ENCODE measurements at places on chromosomes 6 and 20.

GRCh38 chr6:89387516-89388201, 24.4 kb downstream of the RRAGD start:
- DNase-seq, result no peak

DNA sequence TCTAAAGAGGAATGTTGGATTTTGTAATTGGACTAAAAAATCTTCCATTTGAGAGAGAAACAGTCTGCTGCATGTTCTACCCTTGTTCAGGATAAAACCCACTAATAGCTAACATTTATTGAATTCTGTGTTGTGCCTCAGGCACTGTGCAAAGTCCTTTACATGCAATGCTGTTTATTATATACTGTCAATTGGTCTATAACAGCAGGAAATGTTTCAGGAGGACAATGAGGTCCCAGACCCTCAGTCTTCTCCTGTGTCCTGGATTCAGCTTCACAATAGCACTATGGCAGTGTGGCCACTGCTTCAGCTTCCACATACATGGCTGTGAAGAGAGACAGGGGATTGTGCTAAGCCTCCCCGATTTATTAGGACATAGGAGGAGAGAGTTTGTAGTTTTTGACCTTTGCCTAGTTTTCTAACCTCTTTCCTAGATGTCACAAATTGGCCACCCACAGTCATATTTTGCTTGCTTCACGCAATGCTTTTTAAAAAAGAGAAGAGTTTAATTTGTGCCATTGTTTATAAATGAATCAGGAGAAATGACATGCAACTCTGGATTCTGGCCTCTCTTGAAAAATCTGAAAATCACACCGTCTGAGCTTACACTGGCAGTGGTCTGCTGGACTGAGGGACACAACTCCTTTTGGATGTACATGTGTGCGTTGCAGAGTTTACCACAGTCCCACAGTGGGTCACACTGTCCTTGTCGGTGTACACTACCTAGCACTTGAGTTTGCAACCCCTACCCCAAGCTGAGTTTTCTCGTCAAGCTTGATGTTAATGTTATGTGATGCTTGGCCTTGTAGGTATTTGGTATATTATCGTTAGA, 11.3 kb downstream of the PTPN1 start:
- DNase-seq, result no peak

- no peak for DNase-seq
Observed at GRCh38 chr6:99613409-99613704, 6.7 kb downstream of the PRDM13 start.

DNA sequence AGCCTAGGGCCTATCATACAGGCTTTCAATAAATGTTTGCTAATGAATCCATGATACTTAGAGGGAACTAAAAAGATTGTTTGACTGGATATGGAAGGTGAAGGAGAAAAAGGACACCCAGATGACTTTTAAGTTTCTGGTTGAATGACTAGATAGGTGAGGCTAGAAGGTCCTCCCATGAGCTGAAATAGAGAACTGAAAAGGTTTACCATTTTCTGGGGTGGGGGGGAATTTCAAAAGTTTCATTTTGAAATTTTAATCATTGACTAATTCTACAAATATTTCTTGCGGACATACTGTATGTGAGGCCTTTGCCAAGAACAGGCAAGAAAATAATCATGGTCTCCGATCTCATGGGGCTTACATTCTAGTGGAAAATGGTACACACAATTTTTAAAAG, 17.9 kb upstream of the ZBTB2 start:
- no peak for DNase-seq

DNA sequence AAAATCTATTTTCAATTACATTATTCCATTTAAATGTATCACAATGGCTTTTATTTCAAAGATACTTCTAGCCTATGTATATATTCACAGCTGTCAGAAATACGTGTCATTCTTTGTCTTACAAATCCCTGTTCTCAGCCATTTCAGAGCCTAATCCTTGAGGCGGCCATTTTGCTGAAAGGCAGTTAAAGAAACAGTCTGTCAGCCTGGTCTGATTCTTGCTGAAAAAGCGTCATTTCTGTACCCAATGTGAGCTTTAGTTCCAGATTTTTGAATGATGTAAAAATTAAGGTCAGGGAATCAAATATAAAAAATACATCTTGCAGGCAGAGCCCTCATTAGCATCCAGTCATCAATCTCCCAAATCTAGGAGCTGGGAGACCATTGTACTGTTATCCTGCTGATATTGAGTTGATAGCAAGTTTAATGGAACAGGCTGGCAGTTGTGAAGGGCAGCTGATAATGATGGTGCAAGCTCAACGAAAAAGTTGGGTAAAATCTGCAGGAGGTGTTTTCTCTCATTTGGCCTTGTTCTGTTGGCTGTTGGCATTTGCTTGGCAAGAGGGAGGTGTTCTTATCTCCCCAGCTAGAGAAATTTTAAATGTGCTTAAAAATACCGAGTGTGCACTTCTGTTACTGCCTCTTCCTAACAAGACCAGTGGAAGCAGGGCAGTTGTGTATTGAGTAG, 314.8 kb downstream of the SOX4 start:
- DNase-seq, result no peak

DNA sequence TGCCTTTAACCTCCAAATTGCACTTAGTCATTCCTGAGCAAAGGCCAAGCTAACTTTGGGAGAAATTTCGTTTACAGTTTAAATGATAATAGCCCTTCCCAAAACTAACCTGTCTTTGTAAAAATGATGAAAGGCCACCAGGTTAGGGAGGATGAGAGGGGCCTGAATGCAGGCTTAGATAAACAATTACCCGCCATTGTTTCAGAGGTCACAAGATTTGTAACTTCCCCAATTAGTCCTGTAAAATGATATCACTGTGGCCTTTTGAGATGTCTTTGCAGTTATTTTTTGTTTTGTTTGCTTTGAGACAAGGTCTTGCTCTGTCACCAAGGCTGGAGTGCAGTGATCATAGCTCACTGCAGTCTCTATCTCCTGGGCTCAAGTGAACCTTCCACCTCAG, 26.3 kb downstream of the GNL1 start:
- no peak for DNase-seq

- no peak for DNase-seq
Observed at GRCh38 chr20:63765082-63765873, 25.7 kb downstream of the SLC2A4RG start.

DNA sequence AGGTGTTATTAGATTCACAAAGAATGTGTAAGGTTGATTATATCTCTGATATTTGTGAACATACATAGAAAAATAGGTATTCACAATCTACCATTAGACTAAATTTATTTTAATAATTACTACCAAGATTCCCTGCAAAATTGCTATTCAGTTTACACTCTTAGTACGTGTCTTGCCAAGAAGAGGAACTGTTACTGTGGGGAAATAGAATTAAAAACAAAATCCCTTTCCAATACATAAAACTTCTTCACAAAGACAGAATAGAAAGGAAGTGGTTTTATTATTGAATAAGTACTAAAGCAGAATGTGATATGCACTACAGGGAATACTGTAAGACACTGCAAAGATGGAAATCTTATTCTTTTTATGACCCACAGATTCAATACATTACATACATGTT, 17.0 kb downstream of the RAB32 start:
- DNase-seq, result no peak

DNA sequence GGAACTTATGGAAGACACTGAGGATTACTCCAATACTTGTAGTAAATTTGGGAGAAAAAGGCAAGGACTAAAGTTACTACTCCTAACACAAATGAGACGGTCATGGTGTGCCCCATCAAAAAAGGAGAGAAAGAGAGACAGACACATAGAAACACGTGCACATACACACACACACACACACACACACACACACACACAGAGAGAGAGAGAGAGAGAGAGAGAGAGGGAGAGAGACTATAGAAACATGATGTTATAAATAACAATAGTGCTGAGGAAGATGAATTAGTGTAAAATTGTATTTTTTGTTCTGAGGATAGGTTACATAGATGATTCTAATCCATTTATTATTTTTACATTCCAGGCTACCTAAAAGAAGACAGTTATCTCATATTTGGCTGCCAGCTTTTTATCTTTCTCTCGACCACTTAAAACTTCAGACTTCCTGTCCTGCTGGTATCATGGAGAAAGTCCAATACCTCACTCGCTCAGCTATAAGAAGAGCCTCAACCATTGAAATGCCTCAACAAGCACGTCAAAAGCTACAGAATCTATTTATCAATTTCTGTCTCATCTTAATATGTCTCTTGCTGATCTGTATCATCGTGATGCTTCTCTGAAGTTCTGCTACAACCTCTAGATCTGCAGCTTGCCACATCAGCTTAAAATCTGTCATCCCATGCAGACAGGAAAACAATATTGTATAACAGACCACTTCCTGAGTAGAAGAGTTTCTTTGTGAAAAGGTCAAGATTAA, 10.5 kb downstream of the PLN start:
- no peak for DNase-seq

- DNase-seq, result no peak
Observed at GRCh38 chr20:52752023-52752422, 220.1 kb upstream of the TSHZ2 start.

DNA sequence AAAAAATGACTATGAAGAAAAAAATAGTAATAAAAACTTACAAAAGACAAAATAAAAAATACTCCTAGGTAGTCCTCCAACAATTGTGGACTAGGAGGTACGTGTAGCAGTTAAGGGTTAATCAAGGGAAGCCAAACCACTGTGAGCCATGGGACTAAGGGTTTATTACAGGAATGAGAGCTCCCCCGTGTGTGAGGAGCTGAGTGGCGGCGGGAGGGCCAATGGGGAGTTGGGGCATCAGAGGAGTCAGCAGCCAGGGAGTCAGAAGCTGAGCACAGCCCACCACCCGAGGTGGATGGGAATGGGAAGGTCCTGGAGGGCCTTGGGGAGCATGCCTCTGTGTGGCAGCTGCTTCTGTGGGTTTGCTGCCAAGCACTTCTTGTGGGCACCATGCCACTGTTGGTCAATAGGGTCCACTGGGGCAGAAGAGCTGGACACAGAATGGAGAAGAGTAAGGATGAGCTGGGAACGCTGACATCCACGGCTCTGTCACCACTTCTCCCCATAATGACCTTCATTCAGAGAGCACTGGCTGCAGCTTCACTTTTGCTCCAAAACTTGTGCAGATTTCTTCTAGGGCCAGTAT, 373.3 kb downstream of the CDKAL1 start:
- DNase-seq, result no peak

DNA sequence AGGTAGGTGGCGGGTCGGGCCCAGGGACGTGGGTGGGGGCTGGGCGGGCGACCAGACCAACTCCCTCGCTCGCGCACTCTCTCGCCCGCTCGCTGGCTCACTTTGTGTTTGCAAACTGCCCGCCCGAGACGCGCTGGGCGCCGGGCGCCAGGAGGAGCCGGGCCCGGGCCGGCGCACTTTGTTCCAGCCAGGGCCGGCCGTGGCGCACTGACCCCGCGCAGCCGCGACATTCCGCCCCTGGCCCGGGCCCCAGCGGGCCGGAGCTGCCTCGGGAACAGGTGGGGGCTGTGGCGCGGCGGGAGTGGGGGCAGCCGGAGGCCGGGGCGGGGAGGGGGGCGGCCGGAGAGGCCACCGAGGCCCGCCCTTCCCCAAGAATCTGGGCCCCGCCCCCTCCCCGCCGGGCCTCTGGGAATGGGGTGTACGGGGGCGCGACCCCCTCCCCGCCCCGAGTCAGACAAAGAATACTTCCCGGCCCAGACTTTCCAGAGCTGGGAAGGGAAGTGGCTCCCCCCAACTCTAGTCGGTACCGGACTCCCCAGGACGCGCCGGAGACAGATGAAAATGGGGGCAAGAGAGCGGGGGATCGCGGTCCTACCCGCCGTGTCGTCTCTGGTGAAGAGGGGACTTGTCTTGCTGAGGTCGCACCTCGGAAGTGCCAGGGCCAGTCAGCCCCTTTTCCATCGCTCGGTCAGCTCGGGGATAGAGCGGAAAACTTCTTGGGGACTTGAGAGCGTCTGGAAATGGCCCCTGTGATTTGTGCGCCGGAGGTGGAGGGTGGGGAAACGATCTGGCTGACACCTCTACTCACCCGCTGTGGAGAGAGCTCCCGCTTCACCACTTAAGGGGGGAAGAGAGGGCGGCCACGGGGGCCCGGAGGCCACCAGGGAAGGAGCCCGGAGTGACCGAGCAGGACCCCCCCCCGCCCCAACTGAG, 951 bp downstream of the FOXP4 start:
- no peak for DNase-seq

GRCh38 chr6:36544228-36544627, 3.1 kb downstream of the STK38 start:
- peak; percentile 57 for DNase-seq

- peak; percentile 4 for DNase-seq
Observed at GRCh38 chr20:51156041-51156982, 133.4 kb upstream of the KCNG1 start.

GRCh38 chr6:34867484-34867883, 20.4 kb downstream of the TAF11 start:
- DNase-seq, result no peak

GRCh38 chr6:25921525-25922203, 8.8 kb downstream of the SLC17A2 start:
- DNase-seq, result no peak

All from AG09319 (cell line).